ENCODE measurements at places on chromosomes 1 and 21.
A peak's percentile ranks its signal among the peaks of the same experiment; 100 is the strongest.

DNA sequence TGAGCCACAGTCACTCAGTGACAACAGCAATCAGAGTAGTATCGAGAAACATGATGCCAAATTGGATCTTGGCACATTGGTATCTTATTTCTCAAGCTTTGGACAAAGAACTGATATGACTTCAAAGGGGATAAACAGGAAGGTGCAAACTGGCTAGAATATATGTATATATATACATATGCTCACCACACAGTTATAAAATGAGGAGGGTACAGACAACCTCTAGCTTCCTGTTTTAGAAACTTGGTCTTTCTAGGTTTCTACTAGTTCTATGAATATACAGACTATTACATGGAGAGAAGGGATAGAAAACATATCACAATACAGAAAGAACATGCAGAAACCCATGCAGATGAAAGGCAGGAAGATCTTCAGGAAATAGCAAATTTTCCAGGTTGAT, 292.1 kb upstream of the SNX7 start:
- DNase-seq = no peak

DNA sequence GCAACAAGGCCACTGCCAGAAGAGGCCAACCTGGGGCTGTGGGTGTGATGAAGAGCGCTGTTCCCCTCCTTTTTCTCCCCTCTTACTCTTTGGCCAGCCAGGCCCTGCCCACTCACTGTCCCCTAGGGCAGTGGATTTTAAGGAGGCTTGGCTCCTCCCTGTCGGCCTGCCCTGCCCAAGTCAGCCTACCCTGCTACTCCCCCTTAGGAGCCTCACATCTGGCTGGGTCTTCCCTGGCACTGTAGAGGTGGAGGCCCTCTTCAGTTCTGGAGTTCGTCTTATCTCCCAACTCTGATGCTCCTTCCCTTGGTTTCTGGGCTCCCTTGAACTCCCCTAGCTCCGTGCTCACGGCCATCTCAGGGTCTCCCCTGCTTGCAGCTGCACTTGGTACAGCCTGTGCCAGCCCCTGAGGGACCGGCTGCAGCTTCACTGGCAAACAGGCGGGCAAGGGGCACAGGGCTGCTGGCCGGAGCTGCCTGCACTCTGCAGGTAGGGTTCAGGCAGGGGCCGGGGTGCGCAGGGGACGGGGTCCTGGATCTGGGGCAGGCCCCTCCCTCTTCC, 4.0 kb downstream of the AMPD2 start:
- no peak for DNase-seq

DNA sequence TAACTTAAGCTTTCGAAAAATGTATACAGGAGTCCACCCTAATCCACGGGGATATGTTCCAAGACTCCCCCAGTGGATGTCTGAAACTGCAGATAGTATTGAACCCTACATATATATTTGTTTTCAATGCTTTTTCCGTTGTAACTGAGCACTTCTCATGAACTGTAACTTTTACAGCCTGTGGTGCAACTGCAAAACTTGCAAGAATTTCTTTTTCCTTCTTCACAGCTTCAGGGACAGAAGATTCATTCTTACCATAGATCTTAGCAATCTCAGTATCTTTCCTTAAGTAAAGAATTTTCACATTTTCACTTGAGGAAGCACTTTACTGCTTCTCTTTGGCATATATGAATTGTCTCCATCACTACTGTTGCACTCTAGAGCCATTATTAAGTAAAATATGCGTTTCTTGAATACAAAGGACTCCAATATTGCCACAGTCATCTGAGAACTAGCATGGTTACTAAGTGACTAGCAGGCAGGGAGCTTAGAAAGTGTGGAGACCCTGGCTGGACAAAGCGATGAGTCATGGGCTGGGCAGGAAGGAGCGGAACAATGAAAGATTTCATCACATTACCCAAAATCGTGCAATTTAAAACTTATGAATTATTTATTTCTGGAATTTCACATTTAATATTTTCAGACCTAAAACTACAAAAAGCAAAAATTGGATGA, 14.1 kb downstream of the DPYD start:
- peak; percentile 85 for DNase-seq

DNA sequence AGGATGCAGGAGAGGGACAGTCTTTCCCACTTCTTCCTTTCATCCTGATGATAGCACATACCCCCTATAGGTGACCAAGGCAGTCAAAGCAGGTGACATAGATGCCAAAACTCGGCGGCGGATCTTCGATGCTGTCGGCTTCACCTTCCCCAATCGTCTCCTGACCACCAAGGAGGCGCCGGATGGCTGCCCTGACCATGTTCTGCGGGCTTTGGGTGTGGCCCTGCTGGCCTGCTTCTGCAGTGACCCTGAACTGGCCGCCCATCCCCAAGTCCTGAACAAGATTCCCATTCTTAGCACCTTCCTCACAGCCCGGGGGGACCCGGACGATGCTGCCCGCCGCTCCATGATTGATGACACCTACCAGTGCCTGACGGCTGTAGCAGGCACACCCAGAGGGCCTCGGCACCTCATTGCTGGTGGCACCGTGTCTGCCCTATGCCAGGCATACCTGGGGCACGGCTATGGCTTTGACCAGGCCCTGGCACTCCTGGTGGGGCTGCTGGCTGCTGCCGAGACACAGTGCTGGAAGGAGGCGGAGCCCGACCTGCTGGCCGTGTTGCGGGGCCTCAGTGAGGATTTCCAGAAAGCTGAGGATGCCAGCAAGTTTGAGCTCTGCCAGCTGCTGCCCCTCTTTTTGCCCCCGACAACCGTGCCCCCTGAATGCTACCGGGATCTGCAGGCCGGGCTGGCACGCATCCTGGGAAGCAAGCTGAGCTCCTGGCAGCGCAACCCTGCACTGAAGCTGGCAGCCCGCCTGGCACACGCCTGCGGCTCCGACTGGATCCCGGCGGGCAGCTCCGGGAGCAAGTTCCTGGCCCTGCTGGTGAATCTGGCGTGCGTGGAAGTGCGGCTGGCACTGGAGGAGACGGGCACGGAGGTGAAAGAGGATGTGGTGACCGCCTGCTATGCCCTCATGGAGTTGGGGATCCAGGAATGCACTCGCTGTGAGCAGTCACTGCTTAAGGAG, 2.9 kb downstream of the NCDN start:
- no peak for DNase-seq

- no peak for DNase-seq
Observed at GRCh38 chr1:222310836-222311235, 237.1 kb downstream of the HHIPL2 start.

DNA sequence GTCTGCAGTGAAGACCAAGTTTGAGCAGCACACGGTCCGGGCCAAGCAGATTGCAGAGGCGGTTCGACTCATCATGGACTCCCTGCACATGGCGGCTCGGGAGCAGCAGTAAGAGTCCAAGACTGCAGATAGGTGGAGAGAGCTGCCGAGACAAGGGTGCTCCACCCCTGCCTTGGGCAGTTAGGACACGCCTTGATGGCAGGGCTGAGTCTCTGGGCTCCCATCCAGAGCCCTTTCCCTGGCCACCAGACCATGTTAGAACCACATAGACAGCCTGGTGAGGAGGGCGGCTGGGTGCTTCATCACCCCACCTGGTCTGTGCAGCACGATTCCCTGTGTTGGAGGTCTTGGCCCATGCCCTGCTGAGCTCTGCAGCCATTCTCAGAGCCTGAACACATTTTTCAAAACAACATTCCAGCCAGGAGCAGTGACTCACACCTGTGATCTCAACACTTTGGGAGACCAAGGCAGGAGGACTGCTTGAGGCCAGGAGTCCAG, 17.3 kb upstream of the MIIP start:
- no peak for DNase-seq

GRCh38 chr1:231192620-231193163, 30.8 kb downstream of the TRIM67 start:
- DNase-seq = peak; percentile 4

- DNase-seq = no peak
Observed at GRCh38 chr1:89802841-89803240, 18.0 kb upstream of the LRRC8D start.

DNA sequence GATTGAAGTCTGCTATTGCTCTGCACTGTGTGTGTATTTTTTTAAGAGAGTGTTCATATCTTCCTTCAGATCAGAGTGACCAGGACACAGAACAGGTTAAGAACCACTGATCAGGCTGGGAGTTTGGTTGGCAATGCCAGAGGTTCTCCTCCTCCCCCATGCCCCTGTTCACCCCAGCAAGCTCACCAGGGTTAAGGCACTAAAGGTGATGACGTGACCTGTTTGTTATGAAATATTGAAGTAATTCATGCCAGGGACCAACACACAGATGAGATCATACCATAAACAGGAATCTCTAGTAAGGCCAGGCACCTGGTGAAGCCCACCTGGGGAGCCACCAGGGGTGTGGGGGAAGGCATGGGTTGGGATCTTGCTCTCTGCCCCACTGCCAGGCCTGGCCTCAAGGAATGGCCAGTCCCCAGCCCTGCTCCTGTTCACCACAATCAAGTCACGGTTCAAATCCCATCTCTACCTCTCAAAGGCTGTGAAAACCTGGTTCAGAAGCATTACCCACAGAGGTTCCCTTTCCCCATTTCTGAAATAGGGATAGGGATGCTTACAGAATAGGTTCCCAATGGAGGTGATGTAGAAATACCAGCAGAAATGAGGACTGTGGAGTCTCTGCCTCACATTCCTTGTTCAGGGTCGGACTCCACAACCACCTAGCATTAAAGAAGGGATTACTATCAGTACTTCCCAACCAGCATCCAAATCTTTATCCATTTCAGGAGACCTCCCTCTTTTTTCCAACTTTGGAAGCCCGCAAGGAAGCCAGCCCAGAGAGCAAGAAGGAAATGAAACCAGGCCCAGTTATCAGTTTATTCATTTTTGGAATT, 2.4 kb downstream of the ID3 start:
- DNase-seq = peak; percentile 72

DNA sequence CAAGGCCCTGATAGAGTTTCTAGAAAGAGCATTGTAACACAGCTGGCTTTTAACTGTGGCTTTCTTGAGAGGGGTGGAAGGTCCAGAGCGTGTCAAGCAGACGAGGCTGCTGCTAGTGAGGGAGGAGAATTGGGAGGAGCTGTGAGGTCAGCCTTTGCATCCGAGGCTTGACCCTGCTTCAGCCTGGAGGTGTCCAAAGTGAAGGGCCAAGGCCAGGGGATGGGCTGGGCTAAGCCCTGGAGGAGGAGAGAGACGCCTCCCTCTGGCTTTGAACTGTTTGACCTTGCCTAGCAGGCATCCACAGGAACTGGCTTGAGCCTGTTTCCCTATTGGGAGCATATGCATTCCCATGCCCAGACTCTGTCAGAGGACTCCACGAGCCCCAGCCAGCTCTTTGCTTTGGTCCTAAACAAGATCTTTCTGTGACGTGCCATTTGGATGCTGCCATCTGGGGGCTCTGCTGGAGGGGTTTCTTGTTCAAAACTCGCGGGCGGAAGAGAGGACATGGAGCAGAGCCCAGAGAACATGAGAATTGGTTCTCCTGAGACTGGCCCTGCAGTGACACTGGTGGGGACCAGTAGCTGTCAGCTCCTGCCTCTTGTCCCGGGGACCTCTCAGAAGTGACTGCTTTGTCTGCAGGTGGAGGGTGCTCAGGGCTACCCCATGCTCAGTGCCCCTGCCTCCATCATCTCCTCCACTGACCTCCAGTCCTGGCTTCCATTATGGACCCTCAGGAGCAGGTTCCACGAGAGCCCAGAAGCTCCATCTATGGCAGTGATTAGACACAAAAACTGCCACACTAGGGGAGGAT, 5.5 kb downstream of the ACTRT2 start:
- DNase-seq = no peak

- DNase-seq = no peak
Observed at GRCh38 chr1:157653494-157653873, 47.1 kb downstream of the FCRL3 start.

DNA sequence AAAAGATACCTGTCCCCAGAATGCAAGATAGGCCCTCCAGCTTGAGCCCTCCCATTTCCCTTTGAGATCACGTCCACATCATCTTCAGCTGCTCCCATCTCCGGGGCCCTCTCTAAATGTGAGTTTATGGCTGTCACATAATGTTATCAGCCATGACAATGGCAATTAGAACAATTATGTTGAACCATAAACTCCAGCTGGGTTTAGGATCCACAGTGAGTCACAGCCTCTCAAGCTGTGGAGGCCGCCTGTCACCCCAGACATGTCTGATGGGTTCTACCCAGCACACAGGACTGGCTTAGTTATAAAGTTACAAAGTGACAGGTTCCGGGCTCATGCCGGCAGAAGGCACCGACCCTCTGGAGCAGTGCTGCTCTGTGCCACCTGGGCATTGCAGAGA, 597.3 kb downstream of the PTPRU start:
- no peak for DNase-seq

DNA sequence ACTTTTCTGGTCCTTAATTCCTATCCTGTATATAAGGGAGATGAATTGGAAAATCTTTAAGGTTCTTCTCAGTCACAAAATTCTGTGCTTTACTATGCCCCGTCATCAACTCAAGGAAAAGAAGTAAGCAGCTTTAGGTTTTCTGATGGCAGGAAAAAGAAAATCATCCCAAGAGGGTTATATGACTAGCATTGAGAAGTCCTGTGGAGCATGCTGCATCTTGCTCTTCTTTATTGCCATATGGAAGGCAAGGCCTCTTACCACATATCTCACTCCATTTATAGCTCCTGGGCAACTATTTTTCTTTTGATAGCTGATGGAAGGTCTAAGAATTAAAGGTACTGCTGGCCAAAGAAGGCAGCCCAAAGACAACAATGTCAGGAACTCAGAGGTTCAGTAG, 552.5 kb downstream of the DPYD start:
- DNase-seq = no peak

All from fibroblast of mammary gland (primary cell).